ENCODE measurements at places on chromosomes 7 and 10.

- no peak for DNase-seq
Measured at GRCh38 chr10:101305320-101306241, 48.4 kb upstream of the BTRC start.

DNA sequence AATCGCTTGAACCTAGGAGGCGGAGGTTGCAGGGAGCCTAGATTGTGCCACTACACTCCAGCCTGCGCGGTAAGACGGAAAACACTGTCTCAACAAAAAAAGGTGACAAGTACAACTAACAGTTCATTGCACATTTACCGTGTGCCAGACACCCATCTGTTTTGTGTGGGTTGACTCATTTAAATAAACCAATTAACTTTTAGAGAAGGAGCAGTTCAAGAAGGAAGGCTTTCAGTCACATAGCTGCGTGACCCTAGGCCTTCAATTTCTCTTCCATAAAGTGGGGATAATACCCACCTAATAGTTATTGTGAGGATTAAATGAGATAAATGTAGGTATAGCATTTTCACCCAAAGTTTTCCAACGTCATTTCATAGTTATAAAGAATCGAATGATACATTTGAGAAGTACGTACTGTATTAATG is 52.3 kb upstream of the KDM7A start:
- no peak for DNase-seq

- DNase-seq: no peak
Measured at GRCh38 chr7:49840751-49841405, 67.4 kb downstream of the VWC2 start.

DNA sequence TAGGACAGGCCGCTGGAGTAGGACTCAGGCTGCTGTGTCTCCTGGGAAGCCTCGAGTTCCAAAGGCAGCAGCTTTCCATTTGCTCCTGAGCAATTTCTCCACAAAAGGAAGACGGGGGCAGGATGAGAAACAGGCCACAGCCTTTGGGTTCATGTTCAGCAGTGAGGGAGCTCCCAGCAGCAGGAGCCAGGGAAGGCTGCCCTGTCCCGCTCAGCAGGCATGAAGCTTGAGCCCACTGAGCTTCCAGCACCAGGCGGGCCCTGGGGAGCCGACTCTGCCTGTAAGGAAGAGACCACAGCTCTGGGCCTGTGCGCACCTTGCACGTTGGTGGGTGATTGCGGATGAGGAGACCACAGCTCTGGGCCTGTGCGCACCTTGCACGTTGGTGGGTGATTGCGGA is 527.2 kb downstream of the TCERG1L start:
- DNase-seq: no peak

DNA sequence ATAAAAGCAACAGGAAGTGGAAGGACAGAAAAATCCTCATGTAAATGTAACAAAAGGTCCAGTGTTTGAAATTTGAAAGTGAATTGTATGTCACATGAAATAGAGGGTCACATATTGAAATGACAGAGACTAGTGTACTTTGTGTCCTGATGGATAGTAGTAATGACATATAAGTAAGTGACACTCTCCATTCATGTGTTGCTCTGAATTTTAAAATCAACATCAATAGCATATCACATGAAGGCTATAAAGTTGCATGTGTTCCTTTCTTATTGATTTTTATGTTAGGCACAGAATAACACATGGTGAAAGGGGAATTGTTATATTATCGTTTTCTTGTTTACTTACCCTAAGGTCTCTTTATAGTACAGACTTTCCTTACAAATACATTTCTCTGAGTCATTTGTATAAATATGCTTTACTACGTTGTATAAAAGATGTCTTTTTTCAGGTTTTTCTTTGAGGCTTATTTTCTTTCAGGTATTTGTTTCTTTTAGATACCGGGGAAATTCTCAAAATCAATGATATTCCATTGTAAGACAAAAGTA is 104.6 kb upstream of the CACNA2D1 start:
- no peak for DNase-seq

GRCh38 chr7:142469696-142470543 is 212.1 kb upstream of the PRSS58 start:
- DNase-seq: no peak
